ENCODE measurements at places on chromosomes 3 and 15.

DNA sequence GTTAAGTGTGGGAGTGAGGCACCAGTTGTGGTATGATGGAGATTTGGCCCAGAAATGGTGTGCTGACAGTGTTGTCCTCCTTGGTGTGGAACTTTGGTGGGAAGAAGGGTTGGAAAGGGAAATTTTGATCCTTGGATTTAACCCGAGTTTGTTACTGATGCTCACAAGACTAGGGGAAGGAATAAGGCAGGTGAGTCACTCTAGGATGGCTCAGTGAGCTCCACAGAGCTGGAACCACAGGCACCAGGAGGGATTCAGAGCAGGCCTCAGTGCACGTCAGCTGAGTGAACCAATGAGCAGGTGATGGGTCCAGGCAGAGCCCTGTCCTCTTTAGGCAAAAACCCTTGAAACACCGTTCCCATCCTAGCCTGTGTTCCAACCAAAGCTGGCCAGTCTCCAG is 11.4 kb downstream of the CHRD start:
- DNase-seq, result no peak

- no peak for DNase-seq
These were observed 284.5 kb upstream of the MME start for GRCh38 chr3:154795582-154795981.

DNA sequence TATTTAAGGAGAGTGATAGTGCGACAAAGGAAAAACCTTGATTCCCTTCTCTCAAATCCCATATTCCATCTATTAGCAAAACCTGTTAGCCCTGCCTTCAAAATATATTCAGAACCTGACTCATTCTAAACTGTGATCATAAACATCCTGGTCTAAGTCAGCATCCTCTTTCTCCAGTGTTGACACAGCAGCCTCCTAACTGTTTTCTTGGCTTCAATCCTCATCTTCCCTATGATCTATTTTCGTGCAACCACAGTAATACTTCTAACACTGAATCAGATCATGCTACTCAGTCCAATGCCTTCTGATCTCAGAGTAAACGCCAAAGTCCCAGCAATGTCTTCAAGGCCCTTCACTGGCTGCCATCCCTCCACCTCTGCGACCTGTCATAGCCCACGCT is 785.1 kb downstream of the EDEM1 start:
- no peak for DNase-seq

GRCh38 chr3:87320756-87321626 is 44.6 kb upstream of the POU1F1 start:
- DNase-seq, result no peak

- no peak for DNase-seq
These were observed 83.6 kb upstream of the SPATA12 start for GRCh38 chr3:56976651-56977560.

DNA sequence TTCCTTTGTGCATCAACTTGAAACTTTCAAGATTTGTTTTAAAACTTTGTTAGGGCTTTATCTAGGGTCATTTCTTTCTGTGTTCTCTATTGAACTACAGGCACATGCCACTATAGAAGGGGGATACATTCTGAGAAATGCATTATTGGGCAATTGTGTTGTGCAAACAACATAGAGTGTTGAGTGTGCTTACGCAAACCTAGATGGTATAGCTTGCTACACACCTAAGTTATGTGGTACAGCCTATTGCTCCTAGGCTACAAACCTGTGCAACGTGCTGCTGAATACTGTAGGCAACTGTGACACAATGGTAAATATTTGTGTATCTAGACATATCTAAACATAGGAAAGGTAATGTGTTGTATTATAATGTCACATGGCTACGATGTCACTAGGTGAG is 33.0 kb upstream of the KLF13 start:
- DNase-seq, result no peak

DNA sequence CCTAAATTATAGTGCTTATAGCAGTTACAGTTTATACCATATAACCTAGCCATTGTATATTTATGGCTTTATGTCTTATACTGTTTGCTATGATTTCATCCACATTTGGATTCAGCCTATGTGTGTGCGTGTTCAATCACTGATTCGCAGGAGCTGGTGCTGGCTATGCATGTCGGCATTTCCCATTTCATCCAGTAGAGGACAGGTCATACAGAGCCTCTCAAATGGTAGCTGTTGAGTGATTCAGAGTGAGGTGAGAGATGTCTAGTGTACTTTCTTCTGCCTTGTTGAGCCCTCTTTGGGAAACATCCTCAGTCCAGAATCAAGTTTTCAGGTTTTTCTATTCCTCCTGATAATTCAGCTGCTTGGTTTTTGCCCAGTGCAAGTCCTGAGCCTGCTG is 76.1 kb downstream of the FRMD4B start:
- no peak for DNase-seq

GRCh38 chr3:37347941-37348340 is 173.6 kb upstream of the LRRFIP2 start:
- no peak for DNase-seq

GRCh38 chr3:13861461-13861860 is 18.4 kb downstream of the WNT7A start:
- no peak for DNase-seq

DNA sequence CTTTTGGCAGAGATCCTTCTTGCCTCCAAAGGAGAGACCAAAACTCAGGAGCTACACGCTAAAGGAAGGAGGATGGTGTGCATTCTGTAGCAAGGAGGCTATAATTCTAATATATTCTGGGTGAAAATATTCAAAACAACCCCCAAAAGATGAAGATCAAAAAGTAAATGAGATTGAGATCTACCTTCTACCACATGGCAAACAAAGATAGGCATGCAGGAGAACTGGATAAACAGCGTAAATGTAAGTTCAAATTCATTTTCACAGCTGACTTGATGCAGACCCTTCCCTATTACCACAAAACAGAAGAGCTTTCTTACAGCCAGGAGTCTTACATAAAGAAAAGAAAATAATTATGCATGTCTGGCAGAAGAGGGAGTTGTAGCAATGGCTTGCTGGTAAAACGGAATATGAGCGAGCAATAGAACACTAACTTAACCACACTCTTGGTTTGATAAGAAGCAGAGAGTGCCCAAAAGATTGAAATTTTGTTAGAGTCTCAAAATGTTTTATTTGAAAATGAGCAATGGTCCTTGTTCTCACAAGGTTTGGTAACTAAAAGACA is 272.7 kb downstream of the MECOM start:
- no peak for DNase-seq

GRCh38 chr3:41693799-41694198 is 268.1 kb downstream of the ULK4 start:
- no peak for DNase-seq

DNA sequence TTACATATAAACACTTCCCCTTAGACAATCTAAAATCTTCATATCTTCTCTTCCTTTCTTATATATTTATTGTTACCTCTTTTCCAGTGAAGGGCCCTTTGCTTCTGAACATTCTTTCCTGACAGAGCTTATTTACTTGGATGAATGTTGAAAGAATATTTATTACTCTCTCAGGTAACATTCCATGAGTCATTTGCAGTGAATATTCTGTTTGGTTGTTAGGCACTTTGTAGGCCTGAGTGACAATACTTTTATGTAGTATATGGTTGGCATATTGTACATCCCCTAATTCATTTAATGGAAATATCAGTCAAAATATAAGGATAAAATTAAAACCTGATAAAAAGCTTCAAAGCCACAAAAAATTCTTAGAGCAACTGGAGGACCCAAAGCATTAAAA is 260.9 kb upstream of the KCNMB2 start:
- DNase-seq, result no peak

- no peak for DNase-seq
These were observed 5.1 kb upstream of the FLNB start for GRCh38 chr3:58003093-58003492.

DNA sequence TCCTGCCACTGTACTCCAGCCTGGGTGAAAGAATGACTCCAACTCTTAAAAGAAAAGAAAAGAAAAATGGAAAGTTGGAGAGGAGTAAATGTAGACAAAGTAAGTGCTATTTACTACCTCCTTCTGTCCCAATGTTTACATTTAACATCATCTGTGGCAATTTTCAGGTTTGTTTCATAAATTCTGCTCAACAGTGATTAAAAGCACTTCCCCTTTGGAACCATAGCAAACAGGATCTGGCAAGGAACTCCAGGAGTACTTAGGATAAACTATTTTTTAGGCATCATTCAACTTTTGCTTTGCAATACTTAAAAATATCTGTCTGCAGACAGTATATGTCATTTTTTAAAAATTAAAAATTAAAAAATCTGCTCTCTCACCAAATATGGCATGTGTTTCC is 5.5 kb upstream of the CX3CR1 start:
- DNase-seq, result no peak

GRCh38 chr3:175573226-175573625 is 714.1 kb downstream of the NAALADL2 start:
- no peak for DNase-seq

- DNase-seq, result no peak
These were observed 174.8 kb upstream of the BCL6 start for GRCh38 chr3:187920030-187920429.

DNA sequence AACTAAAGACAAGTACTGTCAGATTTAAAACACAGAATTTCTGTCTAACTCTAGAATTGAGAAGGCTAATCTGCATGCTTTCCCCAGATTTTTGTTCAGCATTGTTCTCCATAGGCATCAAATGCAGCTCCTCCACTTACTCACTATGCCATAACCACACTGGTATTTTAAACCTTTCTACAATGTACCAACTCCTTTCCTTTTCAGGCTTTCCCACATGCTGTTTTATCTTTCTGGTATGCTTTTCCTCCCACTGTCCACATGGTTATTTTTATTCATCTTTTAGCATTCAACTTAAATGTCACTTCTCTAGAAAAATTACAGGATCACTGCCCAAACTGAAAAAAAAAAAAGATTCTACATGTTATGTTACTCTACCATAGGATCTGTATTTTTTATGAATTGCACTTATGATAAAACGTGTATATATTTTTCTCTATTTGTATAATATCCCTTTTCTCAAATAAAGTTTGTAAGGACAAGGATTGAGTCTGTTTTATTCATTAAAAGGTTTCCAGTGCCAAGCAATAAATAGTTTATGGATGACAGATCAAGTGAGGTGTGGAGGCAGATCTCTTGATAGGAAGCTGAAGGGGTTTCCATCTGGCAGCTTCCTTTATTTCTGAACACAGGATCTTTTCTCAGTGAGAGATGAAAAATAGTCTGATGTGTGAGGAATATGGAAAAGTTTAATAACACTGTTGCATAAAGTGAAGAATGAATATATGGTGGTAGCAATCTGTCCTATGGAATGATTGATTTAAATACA is 1064.5 kb downstream of the ZPLD1 start:
- no peak for DNase-seq

DNA sequence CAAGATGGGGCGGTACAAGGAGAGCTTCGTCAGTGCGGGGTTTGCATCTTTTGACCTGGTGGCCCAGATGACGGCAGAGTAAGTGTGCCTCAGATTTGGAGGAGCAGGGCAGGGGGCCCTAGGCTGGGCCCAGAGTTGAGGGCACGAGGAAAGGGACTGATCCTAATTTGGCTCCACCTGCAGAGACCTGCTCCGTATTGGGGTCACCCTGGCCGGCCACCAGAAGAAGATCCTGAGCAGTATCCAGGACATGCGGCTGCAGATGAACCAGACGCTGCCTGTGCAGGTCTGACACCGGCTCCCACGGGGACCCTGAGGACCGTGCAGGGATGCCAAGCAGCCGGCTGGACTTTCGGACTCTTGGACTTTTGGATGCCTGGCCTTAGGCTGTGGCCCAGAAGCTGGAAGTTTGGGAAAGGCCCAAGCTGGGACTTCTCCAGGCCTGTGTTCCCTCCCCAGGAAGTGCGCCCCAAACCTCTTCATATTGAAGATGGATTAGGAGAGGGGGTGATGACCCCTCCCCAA is 19.8 kb downstream of the EPHB3 start:
- no peak for DNase-seq

- DNase-seq, result no peak
These were observed 42.2 kb downstream of the AKAP13 start for GRCh38 chr15:85422607-85423006.

GRCh38 chr3:160162440-160162839 is 62.8 kb upstream of the C3orf80 start:
- no peak for DNase-seq

DNA sequence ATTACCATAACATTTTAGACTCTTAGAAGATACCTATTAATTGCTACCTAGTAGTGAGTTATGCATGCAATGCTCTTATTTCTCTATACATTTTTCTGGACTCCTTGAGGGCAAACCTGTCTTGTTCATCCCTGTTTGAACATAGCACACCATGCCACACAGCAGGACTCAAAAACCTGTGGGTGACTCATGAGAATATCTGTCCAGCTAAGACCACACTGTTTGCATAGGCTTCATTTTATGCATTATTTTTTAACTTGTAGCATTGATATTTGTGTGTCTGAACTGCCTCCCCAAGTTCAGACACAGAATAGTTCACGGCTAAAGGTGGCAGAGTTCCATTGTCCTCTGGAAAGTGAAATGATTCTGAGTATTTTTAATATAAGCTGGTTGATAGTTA is 1.8 kb downstream of the LMCD1 start:
- no peak for DNase-seq

GRCh38 chr3:137348936-137349335 is 391.2 kb downstream of the IL20RB start:
- DNase-seq, result no peak

DNA sequence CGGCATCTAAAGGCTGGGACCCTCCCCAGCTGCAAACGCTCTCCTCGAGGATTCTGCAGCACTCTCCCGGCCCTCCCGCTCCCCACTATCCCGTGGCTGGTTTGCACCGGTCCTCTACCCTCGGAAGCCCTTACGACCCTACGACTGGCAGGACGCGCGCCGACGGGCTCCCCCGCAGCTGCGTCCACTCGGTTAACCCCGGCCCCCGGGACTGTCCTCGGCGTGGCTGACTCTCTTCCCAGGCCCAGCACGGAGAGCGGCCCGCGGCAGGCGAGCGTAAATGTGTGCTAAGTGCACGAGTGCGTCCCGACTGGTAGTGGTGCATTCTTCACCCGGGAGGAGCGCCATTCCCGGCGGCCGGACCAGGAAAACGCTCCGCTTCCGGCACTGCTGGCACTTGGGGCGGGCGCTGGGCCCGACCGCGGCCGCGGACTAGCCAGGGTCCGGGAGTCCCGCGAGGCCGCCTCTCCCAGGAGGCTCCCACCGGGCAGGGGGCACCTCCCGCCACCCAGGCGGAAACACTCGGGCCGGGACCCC is 508 bp downstream of the GORASP1 start:
- no peak for DNase-seq

GRCh38 chr3:151404316-151404715 is 19.8 kb upstream of the P2RY12 start:
- DNase-seq, result no peak

DNA sequence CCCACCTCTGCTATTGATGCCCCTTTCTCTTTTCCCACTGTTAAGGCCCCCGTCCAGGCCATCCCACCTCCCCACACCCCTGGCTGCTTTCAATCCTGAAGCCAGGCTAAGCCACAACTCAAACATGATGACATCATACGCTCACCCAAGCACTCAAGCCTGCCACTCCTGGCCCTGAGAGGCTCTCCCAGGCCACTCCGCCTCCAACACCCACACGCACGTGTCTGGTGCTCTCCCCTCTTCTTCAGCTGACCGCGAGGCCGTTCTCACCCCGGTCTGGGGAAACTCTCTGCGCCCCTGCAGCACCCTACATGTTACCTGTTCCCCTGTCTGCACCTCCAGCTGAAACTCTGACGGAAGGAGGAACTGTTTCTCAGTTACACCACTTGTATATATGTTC is 6.2 kb downstream of the ZXDC start:
- no peak for DNase-seq

All from stimulated activated CD4-positive, alpha-beta T cell treated with anti-CD3 and anti-CD28 coated beads, Interleukin-1b, Interleukin-23, amount 100 ng/mL, for 48 hours (primary cell).